ENCODE measurements at places on chromosomes 2 and 18.

DNA sequence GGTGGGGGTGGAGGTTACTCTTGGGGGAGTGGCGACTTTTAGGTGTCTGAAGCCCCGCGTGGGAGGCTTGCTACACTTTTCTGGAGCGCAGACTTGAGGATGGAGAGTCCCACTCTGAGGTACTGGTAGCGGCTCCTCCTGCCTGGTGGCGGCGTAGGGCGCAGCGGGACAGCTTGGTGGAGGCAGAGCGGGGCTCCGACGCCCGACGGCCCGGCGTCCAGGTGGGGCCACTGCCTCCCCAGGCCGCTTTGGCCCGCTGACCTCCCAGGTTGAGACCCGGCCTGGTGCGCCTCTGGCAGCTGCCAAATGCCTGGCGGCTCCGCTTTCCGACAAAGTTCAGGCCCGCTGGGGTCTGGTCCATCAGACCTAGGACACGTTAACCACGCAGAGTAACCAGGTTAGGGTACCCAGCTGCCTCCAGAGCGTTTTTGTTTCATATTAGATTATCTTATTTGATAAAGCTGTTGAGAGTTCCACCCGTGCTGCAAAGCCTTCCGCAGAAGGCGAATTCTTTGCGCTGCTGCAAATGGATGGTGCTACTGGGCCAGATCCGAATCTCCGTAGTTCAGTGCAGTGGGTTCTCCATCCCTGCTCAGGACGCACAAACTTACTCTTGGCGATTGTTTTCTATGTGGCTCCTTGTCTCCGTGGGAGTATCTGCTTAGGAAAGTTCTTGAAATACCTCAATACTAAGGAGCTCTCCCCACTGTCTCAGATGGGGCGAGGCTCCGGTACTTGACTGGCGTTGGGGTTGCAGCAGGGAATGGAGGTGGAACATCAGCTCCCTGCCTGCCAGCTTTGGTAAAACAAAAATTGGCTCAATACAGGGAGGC is 405.9 kb downstream of the XIRP2 start:
- DNase-seq: no peak

DNA sequence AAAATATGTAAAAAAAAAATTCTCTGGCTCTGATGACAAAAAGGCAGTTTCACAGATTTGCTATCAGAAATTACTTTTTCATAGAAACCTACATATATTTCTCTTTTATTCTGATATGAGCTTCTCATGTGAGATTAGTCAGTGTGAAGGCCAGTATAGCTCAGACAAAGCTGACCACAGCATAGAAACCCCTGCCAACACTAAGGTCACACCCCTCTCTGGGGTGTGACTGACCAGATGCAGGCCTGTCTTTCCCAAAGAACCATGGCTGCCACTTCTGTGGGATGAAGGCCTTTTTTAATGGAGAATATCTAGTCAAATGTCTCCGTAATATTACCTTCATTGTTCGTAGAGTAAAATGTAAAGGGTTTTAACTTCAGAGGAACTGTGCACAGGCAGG is 330.3 kb upstream of the KCNJ3 start:
- DNase-seq: no peak

GRCh38 chr2:233063269-233063975 is 3.3 kb downstream of the INPP5D start:
- no peak for DNase-seq

DNA sequence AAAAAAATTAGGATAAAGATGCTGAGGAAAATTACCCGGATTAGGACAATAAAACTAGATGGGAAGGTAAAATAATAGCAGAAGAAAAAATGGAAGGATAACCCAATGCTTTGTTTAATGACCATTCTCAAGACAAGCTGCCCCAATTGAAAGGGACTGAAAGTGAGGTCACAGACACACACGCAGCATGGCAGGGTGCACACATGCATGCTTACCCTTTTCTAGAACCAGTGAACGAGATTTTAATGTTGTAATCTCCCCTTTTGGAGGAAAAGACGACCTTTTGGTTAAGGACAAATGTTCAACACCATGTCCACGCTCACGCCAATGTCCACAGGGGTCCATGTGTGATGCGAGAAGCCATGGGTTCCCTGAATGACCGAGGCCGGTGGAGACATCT is 70.9 kb downstream of the DDX1 start:
- DNase-seq: no peak

DNA sequence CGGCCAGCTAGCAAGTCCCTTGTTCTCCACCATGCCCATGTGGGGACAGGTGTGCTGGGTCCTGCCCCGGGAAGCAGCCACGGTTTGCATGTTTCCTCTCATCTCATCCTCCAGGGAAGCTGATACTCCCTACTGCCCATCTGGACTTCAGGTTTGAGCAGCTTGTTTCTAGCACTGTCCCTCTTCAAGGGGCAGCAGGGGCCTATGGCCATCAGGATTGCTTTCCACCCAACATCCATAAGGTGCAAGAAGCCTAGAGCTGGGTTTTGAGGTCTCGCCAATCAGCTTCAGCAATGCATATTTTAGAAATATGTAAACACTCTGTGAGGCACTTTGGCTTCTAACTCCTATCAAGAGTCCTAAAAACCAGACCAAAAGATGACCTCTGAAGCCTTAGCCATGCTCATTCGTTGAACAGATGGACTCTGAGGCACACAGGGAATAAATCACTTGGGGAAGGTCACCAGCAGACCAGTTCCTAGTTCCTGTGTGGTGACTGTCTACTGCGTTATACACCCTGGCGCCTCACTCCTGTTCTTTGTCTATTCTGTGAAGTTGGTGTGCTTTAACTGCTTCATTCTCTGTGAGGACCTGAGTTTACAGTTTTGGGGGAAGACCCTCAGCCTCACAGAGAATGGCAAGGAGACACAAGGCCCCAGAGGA is 192.6 kb upstream of the TWIST2 start:
- no peak for DNase-seq

DNA sequence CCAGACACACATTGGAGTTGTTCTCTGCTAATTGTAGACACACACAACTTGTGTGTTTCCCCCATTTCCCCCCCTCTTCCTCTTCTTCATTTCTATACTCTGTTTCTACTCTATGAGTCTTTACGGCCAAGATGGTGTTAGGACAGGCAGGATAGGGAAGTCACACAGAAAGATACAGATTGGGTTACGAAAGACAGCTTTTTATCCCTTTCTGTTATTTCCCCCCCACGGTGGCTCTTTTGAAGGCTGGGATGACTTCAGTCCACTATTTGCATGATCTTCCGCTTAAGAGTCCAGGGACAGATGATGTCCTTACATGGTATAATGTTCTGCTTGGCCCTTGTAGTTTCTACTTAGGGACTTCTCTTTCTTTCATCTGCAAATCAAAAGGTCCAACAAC is 1.6 kb upstream of the EMILIN2 start:
- no peak for DNase-seq

GRCh38 chr2:238116298-238117198 is 16.4 kb downstream of the ESPNL start:
- no peak for DNase-seq

GRCh38 chr2:191920502-191920901 is 73.6 kb upstream of the CAVIN2 start:
- no peak for DNase-seq

GRCh38 chr2:28975671-28976070 is 5.4 kb upstream of the TOGARAM2 start:
- DNase-seq: no peak

DNA sequence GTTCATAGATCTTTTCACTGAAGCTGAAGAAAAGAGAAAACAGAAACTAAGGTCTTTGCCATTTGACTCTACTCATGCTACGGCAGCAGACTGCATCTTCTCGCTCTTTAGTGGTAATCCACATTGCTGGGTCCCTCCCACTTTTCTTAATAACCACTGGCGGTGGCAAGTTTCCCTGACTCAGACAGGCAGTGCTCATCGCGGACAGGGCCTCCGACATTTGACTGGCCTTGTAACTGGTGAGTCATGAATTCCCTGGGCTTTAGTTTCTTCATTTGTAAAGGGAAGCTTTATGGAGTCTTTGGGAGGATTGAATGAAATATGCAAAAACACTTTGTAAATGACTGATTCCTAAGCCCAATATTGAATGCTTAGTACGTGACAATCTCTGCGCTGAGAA is 238.2 kb upstream of the RBBP8 start:
- DNase-seq: peak; percentile 78

DNA sequence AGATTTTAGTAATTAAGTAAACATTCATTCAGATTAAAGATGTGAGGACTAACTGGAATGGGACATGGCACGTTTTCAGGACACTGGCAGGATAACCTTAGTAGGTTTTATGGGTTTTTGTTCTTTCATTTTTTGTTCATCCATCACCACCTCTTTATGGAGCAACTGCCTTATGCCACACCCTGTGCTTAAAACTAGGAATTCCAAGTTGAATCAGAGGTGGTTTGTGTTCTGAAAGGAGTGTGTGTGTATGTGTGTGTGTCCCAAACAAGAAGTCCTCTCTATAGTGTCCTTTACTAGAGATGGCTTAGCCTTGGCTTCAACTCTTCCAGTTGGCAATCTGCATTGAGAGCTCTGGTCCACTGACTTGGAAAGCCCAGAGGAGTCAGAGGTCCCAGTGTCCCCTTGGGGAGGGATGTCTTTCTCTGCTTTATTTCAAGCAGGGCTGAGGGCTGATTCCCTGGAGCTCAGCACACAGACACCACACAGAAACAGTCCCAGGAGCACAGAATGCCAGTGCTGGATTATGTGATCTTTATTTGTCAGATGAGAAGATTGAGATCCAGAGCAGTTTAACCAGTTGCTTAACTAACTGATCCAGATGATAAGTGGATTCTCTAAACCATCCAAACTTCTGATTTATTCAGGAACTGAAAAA is 25.2 kb downstream of the RHOB start:
- no peak for DNase-seq

DNA sequence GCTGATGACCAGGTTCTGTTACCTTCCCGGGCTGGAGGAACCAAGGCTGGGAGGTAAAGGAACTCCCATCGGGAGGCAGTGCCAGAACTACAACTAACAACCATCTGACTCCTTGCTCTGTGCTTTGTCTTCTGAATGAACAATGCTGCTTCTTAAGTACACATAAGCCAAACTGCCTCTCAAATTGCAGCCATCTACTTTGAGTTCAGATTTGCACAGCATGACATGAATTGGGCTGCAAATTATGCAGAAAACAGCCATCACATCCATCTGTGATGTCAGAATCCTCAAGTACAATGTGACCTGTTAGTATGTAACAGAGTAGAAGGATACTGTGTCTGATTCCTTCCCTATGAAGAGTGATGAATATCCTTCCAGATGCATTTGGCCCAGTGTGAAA is 290.6 kb downstream of the ZNF521 start:
- no peak for DNase-seq

GRCh38 chr2:207897541-207898353 is 127.6 kb downstream of the PLEKHM3 start:
- no peak for DNase-seq

GRCh38 chr2:207624185-207625013 is 795 bp downstream of the METTL21A start:
- no peak for DNase-seq

GRCh38 chr2:108145557-108146326 is 94.0 kb upstream of the SULT1C3 start:
- DNase-seq: no peak

- no peak for DNase-seq
Measured at GRCh38 chr2:236777408-236777807, 207.8 kb downstream of the ACKR3 start.

- DNase-seq: no peak
Measured at GRCh38 chr2:187509667-187510417, 44.4 kb downstream of the TFPI start.

- no peak for DNase-seq
Measured at GRCh38 chr2:33497221-33497650, 20.8 kb downstream of the RASGRP3 start.

DNA sequence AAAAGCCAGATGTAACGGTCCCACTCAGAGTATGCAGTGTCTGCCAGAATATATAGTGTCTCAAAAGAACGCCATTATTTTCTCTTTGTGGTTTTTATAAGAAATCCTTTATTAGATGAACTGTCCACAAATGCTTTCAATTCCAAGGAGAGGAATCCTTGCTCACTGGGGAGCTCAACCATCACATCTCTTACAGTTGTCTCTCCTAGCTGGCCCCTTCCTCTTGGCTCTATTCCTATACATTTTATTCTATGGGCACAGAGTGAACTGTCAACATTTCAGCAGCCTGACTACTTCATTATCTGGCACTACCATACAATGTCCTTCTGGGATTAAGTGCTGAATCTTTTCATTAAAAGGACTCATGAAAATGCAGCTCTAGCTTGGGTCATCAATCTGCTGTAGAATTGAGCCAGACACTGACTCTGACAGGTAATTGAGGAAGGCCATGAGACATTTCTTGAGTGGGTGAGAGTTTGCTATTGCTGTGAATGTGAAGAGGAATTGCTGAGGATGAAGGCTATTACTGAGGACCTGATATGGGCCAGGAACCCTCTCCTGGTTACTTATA is 96.5 kb upstream of the THOC1 start:
- no peak for DNase-seq

- DNase-seq: no peak
Measured at GRCh38 chr2:2919574-2920365, 457.8 kb downstream of the EIPR1 start.
